ENCODE measurements at places on chromosomes 3 and 15.

GRCh38 chr3:159668990-159669476, 319.6 kb upstream of the IL12A start:
- no peak for DNase-seq

DNA sequence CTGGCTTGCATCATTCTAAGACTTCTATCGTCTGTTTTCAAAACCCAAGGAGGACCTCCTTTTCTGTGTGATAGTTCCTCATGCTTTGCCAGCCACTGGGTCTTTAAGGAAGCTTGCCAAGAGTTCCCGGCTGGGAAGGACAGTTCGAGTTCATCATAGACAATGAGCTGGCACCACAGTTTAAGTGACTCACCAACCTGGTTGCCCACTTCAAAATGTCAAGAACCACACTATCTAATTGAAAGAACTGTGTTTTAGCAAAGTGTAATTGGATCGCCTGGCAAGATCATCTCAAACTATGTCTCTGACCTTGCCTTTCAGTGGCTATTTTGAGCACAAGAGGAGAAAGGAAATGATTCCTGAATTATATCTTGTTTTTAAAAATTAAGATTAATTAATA, 27.9 kb downstream of the SOX2 start:
- no peak for DNase-seq

GRCh38 chr3:40292637-40293349, 16.7 kb upstream of the EIF1B start:
- no peak for DNase-seq

DNA sequence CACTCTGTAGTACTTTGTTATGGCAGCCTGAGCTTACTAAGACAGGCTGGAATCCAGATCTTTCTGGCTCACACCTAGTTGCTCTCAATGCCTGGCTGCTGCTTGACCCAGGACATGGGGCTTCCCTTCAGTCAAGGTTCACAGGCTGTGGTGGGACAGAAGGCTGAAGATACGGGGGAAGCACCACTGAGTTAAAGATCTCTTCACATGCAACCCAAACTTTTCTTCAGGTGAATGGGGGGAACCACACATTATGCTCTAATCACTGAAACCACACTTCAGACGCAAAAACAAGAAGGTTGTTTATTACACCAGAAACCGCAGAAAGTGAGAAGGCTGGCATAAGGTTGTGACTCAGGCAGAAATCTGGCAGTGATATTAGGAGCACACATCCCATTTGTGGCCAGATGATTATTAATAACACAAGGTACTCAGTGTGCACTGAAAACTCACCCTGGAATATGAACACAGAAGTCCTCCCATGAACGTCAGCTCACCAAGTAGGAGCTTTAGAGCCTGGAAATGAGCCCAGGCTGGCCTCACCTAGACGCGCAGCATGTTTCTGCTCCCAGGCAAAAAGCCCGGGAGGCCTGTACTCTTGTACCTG, 230.5 kb upstream of the CHRNA7 start:
- DNase-seq = no peak

- peak; percentile 33 for DNase-seq
Measured at GRCh38 chr3:32934150-32934742, 17.2 kb upstream of the CCR4 start.

- DNase-seq = no peak
Measured at GRCh38 chr3:65995030-65995429, 43.7 kb downstream of the MAGI1 start.

GRCh38 chr15:27123291-27123690, 152.3 kb downstream of the GABRG3 start:
- no peak for DNase-seq

GRCh38 chr15:48242015-48242414, 35.9 kb downstream of the SLC12A1 start:
- no peak for DNase-seq

- no peak for DNase-seq
Measured at GRCh38 chr3:143974271-143975238, 2.9 kb downstream of the DIPK2A start.

GRCh38 chr15:60223176-60223575, 174.6 kb downstream of the ANXA2 start:
- no peak for DNase-seq

- DNase-seq = peak; percentile 28
Measured at GRCh38 chr3:27628026-27628750, 93.9 kb downstream of the EOMES start.

- DNase-seq = no peak
Measured at GRCh38 chr15:97189162-97189780, 771.2 kb upstream of the ARRDC4 start.

DNA sequence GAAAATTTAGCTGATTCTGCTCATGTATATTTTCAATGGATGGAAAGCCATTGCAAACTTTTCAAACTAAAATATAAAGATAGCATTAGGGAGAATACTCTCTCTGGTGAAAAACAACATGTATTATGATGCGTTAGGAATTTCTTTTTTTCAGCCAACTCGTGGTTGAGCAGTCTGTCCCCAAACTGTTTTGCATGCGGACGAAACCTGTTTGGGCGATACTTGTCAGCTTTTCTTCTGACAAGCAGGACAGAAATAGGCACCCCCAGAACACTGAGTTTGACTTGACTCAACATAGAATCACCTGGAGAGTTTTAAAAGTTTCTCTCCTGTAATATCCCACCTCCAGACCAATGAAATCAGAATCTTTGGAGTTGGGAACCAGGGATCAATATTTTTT, 417.5 kb upstream of the TPRG1 start:
- DNase-seq = no peak

GRCh38 chr15:43852607-43853006, 25.8 kb downstream of the WDR76 start:
- no peak for DNase-seq

GRCh38 chr3:190322604-190323245, 479 bp upstream of the CLDN1 start:
- DNase-seq = no peak

DNA sequence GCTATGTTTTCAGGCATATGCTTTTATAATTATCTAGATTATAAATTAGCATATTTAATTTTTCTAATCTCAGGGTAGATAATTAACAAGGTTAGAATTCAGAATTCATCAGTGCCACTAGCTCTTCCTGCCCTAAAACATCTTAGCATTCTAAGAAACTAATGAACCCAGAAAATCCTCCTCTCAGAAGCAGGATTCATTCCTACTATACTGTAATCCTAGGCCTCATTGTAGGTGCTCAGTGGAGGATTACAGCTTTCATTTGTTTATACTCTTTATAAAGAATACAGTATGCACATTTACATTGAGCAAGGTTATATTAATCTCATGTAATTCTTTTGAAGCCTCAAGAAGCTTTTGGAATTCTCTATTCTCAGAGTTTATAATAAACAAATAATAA, 20.9 kb downstream of the ACAD11 start:
- DNase-seq = no peak

DNA sequence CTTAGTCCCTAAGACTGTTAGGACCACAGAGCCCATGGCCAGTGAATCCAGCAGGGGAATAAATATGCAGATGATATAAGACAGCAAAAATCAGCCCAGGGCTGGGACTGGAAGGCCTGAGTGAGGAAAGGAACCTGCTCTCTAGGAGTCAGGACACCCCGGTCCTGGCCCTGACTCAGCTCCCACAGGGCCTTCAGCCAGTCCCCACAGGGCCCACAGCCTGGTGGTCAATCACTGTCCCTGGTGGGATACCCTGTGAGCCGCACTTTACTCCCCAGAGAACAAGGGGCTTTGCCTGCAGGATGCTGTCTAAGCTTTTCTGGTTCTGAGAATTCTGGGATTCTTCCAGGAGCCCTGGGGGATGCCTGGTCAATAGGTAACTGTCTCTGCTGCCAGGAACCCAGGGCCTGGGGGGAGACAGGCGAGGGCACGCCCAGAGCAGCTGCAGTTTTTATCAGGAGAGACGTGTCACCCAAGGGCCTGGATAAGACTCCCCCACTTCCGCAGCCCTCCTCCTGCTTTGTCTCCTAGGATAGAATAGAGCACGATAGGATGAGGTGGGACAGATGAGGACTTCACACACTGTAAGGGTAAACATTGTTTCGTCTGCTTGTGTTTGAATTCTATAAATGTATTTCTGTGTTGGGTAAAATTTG, 49.5 kb upstream of the MCF2L2 start:
- DNase-seq = no peak

GRCh38 chr3:147398813-147399534, 7.4 kb downstream of the ZIC4 start:
- DNase-seq = no peak

DNA sequence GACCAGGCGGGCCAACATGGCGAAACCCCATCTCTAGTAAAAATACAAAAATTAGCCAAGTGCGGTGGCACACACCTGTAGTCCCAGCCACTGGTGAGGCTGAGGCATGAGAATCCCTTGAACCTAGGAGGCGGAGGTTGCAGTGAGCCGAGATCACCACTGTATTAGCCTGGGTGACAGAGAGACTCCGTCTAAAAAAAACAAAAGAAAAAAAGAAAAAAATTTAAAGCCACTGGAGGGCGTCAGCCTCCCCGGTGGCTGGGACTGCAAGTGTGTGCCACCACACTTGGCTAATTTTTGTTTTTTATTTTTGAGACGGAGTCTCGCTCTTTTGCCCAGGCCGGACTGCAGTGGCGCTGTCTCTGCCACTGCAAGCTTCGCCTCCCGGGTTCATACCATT, 7.9 kb downstream of the RTF1 start:
- DNase-seq = no peak

GRCh38 chr15:64524778-64525177, 64.4 kb downstream of the ZNF609 start:
- DNase-seq = no peak

GRCh38 chr3:58120075-58120812, 90.5 kb downstream of the DNASE1L3 start:
- DNase-seq = no peak

- DNase-seq = no peak
Measured at GRCh38 chr3:30286007-30286669, 320.3 kb upstream of the TGFBR2 start.

GRCh38 chr3:71585887-71586809, 2.6 kb upstream of the FOXP1 start:
- DNase-seq = peak; percentile 68

GRCh38 chr3:79167651-79168416, 600.0 kb downstream of the ROBO1 start:
- no peak for DNase-seq

DNA sequence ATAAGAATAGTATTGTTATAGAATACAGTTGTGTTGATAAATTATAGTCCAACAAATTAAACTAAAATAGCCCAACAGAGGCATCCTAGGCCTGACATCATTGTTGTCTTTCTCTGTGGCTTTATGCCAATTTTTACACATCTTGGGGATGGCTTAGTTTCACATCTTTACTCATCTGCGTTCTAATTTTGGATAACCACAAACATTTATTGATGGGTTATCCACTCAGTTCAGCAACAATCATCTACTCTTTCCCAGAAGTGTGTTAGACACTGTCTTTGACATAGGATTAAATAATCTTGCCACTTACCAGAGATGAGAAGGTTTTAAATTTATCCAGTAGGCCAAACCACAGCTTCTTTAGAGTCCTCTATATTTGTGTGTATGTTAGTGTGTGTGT, 120.8 kb upstream of the PHLDB2 start:
- no peak for DNase-seq

- DNase-seq = no peak
Measured at GRCh38 chr3:128679338-128679737, 28.7 kb upstream of the RPN1 start.

- DNase-seq = no peak
Measured at GRCh38 chr3:38617137-38617536, 32.4 kb downstream of the SCN5A start.

GRCh38 chr15:23529891-23530290, 35.6 kb upstream of the MKRN3 start:
- DNase-seq = no peak

DNA sequence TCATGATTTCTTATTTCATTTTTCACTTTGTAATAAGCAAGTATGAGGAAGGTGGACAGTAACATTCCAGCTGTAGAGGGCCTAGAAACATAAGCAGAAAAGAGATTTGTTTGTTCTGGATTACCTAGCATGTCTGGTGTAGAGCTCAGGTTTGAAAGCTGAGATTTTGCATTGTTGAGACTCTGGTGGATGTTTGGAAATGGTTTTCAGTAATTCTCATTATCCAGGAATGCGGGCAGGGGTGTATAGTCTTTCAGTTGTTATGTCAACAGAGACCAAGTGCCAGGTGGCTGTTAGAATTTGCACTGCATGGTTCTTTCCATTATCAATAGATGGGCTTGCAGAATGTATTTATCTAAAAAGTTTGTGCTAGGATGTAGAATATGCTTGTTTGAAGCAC, 10.9 kb downstream of the GPD1L start:
- DNase-seq = no peak

- DNase-seq = no peak
Measured at GRCh38 chr15:73295630-73296286, 73.0 kb downstream of the HCN4 start.

- no peak for DNase-seq
Measured at GRCh38 chr3:42027571-42027970, 63.6 kb upstream of the TRAK1 start.

DNA sequence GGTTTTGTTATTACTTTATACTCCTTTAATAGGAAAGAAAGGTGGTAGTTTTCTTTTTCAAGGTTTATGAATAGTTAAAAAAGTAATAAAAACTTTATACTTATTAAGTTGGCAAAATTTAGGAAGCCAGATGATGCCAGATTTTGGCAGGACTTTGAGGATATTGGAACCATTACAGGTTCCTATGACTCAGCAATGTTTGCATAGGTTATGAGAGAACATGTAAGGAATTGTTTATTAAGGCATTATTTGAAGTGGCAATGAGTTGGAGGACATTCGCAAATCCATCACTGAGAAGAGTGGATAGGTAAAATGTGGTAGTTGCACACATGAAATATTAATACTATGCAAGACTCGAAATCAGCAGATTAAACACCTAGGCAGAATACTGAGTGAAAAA, 29.9 kb downstream of the CDAN1 start:
- no peak for DNase-seq

GRCh38 chr15:79051029-79051428, 39.6 kb downstream of the RASGRF1 start:
- no peak for DNase-seq

GRCh38 chr15:56281145-56281544, 37.5 kb upstream of the RFX7 start:
- DNase-seq = no peak

DNA sequence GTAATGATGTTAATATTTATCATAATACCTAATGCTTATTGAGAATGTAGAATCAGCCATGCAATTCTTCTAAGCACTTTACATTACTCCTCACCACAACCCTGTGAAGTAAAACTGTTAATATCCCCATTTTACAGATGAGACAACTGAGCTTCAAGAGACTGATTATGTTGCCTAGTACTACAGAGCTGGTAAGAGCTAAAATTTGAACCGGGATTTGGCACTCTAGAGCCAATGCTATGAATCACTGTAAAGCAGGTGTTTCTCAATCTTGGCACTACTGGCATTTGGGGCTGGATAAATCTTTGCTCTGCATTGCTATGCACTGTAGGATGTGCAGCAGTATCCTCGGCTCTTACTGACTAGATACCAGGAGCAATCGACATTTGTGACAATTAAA, 367.7 kb downstream of the MAGI1 start:
- DNase-seq = no peak

DNA sequence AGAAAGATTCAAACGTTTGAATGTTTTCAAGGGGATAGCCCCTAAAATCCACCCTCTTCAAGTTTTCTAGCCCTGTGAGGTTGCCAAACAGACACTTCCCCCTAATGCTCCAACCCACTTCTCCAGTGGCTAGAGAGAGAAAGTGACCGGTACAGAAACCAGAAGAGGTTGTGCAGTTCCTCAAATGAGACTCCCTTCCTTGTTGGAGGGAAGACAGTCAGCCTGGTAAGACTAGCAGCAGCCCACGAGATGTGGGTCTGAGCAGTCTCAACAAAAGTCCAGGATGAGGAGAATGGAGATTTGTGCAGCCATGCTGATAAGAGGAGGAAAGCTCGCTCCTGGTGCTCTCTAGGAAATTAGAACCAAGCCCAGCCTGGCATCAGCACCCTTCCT, 222.8 kb upstream of the TPRG1 start:
- DNase-seq = no peak
